Stimulated activated CD8-positive, alpha-beta memory T cell treated with anti-CD3 and anti-CD28 coated beads, Interleukin-15, amount 100 ng/mL, for 4 hours (primary cell): ENCODE measurements at places on chromosomes 7 and 10.

GRCh38 chr10:93300288-93300917 lies 181.7 kb downstream of the MYOF start:
- DNase-seq, result no peak

DNA sequence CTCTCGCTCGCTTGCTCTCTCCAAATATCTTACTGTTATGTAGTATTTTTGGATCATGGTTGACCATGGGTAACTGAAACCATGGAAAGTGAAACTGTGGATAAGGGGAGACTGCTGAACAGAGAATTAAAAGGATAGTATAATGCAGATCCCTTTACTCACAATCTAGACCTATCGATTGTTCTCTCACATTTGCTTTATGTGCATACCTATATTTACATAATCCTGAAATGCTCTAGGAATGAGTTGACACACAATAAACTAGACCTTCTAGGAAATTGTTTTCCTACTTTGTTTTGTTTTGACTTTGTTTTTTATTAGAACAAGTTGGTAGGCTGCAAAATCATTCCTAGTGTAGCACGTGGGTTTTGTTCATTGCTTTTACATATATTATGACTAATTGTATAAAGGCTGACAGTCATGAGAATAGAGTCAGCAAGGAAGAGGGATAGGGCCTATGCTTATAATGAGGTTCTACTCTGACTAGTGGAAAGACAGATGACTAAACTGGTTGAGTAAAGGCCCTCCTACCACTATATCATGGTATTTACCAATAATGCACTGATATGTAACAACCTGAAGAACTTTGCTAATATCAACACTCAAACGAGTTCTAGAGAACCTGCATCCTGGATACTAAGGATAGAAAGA lies 175.3 kb upstream of the TARP start:
- DNase-seq, result no peak

DNA sequence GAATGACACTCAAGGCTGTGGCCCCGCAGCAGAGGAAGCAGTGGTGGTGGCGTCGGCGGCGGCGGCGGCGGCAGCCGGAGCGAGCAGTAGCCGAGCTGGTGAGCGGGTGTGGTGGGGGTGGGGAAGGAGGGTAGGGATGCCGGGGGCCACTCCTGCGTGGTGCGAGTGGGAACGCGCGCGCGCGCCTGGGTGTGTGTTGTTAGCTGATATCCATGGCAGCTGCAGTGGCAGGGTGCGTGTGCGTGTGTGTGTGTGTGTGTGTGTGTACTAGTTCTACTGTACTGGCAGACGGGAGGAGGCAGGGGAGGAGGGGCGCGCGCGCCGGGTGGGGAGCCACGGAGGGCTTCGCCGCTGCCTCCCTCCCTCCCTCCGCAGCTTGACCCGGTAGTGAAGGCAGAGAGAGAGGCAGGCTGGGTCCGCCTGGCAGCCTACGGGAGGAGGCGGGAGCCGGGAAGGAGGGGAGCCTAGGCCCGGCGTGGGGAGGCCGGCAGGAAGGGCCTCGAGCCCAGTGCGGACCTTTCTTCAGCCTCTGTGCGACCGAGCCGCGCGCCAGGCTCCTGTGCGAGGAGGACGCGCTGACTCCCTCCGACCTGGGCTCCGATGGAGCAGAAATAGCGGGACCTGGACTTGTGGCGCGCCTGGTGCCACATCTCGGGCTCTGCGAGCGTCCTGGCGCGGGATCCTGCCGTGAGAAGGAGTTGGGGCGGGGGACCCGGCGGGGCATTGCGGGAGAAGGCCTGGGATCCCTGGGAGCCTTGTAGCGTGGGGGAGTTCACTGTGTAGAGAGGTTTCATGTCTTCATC lies at the start of gene MAGI2:
Gene MAGI2 (minus strand): TSS at position 110 of the 803 bp plus-strand sequence. CDS start 347 bp downstream, outside the sequence.
- DNase-seq, result peak; percentile 1

DNA sequence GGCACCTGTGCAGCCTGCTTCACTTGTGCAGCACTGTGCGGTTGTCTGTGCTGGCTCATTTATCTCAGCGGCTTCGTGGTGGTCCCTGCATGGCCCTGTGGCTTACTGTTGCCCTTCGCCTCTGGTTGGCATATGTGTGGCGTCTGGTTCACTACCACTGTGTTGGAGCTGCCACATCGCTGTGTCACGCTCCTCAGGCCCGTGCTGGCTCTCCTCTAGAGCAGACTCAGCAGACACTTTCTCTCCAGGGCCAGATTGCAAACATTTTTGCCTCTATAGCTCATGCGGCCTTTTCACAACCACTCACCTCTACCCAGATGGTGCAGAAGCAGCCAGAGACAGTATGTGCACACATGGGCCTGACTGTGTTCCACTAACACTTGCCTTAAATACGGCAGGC lies 37.9 kb downstream of the PPP2R2D start:
- DNase-seq, result no peak

DNA sequence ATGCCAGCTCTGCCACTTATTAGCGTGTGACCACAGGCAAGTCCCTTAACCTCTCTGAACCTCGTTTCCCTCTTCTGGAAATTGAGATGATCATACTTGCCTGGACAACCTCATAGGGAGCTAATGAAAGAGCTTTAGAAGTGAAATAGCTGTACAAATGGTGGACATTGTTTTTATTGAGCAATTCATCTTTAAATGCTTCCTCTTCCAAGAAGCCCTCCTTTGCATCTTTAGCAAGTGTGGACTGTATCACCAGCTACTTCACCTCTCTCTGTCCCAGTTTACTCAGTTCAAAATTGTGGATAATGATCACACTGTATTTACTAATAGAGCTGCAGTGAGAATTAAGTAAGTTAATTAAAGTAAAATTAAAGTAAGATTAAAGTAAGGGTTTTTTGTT lies 61.7 kb downstream of the CDH23 start:
- DNase-seq, result no peak

- no peak for DNase-seq
These were observed 78.6 kb downstream of the TRRAP start for GRCh38 chr7:98956937-98957336.

DNA sequence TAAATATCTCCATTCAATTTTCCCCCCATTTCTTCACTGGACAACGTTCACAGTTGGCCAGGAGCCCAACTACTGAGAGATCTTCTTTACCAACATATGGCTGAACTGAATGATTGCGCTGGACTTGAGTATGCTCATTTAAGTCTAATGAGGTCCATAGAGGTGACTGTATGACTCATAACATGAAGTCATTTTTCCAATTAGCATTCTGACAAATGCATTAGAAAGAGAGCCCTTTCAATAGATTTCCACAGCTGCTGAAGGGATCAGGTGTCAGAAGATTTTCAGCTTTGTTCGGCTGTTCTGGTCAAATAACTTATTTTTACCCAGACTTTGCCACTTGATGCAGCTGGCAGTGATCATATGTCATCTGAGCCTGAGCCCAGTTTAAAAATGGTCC lies 438.0 kb downstream of the ETV1 start:
- DNase-seq, result no peak

- no peak for DNase-seq
These were observed 46.5 kb upstream of the TNRC18 start for GRCh38 chr7:5470167-5470532.

- DNase-seq, result no peak
These were observed 609.4 kb upstream of the C7orf33 start for GRCh38 chr7:147980826-147981813.

DNA sequence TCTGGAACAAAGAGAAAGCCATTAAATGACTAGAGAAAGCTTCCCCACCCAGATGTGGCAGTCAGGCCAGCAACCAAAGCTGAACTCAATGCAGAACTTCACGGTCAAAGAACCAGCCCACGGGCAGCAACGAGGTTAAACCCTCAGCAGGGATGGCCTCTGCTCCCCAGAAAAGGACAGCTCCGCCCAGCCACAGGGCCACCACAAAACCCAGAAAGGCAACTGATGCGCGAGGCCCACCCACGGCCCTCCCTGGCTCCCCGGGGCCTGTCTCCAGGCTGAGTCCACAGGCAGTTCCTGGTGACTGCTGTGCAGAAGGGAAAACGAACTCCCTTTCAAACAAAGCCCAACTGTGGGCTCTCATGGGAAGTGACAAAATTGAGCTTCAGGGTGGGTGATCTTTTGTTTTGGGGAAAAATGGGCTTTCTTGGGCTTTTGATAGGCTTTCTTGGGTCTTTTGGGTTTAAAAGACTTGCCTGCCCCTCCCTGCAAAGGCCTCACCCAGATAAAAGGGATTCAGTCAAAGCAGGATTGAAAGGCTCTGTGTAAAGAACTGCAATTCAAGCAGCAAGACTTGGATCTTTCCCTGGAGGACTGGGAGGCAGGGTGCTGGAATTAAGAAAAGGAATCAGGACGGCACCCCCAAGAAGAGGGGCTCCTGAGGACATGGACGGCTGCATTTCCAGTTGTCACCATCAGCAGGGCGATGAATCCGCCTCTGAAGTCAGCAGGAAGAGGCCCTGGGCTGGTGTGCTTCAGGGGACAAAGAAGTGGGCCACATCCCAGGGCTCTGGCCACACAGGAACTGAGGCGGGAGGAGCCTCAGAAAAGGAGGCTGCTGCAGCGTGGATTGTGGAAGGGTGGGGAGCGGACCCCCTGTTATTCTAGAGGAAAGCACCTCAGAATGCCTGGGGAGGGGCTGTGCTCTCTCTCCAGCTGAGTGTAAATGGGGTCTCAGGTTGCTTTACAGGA lies 209.9 kb downstream of the USP6NL start:
- DNase-seq, result no peak
